Testis (tissue), 5 donors: ENCODE measurements at places on chromosomes 3 and 15. TPM values are rescaled to one million over a fixed set of nuclear protein-coding genes. Genes with fewer than 3 reads are reported as not detected.
A peak's percentile ranks its signal among the peaks of the same experiment; 100 is the strongest.

Gene PPP1R14D
- total RNA-seq: 0.43 TPM

GRCh38 chr15:84910928-84911623, 26.6 kb downstream of the SLC28A1 start:
- DNase-seq: no peak

DNA sequence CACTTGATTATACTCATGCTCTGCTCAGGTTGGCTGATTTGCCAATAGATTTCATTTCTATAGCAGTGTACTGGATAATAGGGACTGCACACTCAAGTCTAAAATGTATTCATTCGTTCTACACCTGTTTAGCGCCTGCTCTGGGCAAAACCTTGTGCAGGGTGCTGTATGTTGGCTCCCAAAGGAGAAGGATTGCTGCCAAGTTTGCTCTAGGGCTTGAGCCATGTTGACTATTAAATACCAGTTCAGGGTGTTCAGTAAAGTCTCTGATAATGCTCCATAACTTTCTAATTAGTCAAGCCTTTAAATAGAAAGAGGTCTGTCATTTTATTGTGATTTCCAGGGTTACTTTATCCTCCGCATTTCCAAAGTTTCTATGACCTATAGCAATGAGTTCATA, 470.2 kb downstream of the MAGI1 start:
- no peak for DNase-seq

GRCh38 chr3:50971487-50971924, 296.8 kb downstream of the DOCK3 start:
- peak; percentile 54 for DNase-seq

Gene CX3CR1
- 2.0 TPM for total RNA-seq

Gene SLC22A14
- 9.4 TPM for total RNA-seq

Gene RHOA
- 207 TPM for total RNA-seq

- DNase-seq: no peak
These were observed 29.8 kb downstream of the SRPRB start for GRCh38 chr3:133835418-133835743.
